GM12864 (cell line): ENCODE measurements at places on chromosomes 7 and 10.

GRCh38 chr7:37448011-37448635 lies 541 bp downstream of the ELMO1 start:
- no peak for DNase-seq

GRCh38 chr7:46695051-46695708 lies 774.1 kb upstream of the IGFBP3 start:
- DNase-seq: no peak

GRCh38 chr10:125020871-125021270 lies 78.9 kb downstream of the ZRANB1 start:
- DNase-seq: no peak

DNA sequence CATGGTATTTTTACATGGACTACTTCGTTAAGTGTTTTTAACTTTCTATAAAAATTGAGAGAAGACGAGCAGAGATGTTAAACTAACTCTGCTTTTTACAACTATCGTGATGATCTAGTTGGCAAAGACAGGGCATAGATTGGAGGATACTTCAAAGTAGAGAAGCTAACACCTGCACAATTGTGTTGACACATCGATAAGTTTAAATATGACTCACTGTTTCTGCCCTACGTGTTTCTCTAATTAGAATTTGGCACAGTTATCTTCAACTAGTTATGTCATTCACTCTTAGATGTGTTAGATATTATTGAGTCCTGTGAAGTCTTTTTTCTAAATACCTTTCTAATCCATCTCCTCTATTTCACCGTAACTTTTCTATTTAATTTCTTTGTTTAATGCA lies 68.5 kb upstream of the FERD3L start:
- no peak for DNase-seq

GRCh38 chr10:34565934-34566333 lies 249.2 kb downstream of the PARD3 start:
- DNase-seq: no peak

DNA sequence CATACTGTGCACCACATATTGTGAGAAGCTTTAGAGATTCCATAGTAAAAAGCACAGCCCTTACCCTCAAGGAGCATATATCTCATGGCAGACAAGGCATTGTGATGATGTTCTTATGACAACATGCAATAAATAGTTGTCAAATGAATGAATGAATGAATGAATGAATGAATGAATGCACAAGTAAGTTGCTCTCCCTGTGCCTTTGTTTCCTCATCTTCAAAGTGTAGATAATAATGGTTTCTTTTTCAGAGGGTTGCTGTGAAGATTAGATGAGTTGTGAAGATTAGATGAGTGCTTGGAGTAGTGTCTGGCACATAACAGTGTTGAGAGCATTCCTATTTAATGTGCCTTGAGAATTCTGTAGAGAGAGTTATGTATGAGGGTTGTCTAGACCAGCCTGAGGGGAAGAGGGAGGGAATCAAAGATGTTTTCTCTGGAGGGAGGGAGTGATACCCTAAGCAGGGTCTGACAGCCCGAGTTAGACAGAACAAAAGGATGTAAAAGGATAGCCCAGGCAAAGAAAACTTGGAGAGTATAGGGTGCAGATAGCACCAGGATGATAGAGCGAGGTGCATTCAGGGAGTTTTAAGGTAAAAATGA lies 217.2 kb downstream of the RELN start:
- no peak for DNase-seq

DNA sequence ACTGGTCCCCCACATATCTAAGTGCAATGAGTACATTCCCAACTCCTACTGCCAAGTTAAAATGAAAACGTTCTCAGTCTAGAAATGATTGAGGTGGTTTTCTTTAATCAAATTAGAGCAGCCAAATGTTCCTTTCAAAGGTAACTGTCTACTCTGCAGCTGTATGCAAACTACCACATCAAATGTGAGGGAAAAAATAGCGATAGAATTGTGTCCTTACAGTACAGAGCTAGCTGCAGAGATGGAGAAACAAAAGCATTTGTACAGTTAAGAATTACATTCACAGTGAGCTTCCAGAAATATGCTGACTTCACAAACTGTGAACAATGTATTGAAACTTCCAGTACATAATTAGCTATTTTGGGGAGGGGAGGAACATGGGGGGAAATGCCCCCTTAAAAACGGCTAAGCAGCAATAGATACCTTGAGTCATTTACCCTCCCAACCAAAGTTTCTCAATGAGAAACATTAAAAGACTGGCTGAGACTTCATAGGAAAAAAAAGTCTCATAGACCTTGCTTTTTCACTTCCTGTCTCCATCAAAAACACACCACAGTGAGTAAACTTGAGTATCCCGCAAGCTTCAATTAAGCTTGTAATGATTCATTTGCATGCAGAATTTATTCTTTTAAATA lies 22.9 kb downstream of the CDK6 start:
- DNase-seq: no peak

- DNase-seq: no peak
Measured at GRCh38 chr10:61663466-61663865, 737 bp downstream of the CABCOCO1 start.

DNA sequence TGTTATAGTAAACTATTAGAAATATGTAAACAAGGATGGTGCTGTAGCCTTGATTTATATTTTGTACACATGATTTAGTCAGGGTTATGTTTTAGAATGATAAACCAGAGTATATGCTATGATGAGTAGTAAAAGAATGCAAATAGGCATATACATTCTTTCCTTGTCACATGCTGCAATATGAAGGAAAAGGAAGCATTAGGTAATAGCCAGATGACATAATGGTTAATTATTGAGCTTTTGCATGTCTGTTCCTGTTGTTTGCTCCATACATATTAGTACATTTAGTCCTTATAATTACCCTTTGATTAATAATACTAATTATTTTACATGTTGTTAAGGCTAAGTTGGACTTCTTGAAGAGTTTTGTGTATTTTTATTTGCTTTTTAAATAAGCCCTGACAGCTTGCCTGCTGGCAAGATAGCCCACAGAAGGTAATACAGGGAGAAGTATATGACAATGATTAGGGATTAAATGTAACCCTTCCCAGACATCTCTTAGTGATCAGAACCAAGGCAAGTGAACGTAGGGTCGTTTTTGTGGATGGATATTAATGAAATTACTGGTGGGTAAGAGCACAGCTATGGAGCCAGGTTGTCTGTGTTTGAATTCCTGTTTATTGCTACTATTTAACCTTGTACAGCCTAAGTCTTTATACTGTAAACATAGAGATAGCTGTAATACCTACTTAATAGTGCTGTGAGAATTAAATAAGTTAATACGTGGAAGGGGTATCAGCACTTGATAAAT lies 68.4 kb downstream of the PHTF2 start:
- DNase-seq: no peak

DNA sequence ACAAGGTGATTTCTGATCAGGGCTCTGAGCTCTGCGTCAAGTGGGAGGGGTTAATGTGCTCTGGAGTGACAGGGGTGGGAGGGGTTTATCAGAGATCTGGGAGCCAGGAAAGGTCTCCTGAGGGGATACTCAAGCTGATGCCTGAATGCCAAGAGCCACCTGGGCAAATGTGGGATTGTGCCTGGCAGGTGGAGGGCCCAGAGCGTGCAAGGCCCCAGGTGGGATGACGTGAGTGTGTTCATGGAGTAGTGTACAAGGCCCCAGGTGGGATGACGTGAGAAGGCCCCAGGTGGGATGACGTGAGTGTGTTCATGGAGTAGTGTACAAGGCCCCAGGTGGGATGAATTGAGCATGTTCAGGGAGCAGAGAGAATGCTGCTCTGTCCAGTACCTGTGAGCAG lies 610.3 kb downstream of the PTPRN2 start:
- no peak for DNase-seq

- DNase-seq: no peak
Measured at GRCh38 chr7:114799628-114800028, 122.3 kb upstream of the MDFIC start.

DNA sequence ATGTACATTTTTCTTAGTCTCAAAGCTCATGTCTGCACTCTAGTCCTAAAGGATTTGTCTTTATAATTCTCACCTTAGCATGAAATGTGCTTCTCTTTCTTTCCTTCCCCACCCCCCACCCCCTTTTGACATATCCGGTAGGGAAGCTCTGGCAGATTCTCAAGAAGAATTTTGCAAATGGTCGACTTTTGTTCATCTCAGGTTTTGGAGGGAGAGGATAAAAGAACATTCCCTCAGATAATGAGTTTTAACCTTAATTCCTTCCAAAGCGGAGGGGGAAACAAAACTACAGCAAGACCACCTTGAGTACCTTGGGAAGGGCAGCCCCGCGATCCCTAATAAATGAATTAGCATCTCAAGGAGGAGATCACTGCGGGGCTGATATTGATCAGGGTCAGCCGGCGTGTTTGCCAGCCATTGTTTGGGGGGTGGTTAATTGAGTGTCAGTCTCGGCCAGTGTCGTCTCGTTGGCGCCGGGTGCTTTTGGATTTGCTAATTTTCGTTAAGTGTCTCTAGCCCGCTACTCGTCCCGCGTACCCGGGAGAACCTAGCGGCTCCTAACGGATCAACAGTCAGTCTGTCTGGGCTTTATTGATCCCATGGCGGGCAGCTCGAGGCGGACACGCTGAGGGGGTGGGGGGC lies 874 bp upstream of the BAMBI start:
- DNase-seq: no peak

DNA sequence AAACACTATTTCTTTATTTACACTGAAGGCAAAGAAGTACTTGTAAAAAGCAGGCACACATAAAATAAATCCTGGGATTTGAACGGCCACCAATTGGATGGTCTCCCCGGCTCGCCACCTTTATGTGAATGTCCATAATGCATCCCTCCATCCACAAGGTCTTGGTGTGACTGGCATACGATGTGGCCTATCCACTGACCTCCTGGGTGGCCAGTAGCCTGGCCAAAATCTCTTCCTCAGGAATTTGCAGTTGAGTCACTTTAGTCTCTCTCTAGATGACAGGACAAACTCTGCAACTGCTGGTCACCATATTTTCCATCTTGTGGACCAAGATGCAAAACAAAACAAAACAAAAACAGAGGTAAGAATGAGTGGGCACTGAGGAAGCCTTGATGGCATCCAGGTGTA lies 39.1 kb downstream of the CDK1 start:
- DNase-seq: no peak

- no peak for DNase-seq
Measured at GRCh38 chr10:107657851-107658250, 493.3 kb upstream of the SORCS1 start.

DNA sequence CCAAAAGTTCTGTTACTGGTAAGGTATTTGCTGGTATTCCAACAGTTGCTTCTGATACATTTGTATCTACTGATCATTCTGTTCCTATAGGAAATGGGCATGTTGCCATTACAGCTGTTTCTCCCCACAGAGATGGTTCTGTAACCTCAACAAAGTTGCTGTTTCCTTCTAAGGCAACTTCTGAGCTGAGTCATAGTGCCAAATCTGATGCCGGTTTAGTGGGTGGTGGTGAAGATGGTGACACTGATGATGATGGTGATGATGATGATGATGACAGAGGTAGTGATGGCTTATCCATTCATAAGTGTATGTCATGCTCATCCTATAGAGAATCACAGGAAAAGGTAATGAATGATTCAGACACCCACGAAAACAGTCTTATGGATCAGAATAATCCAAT lies 131.0 kb downstream of the AASS start:
- no peak for DNase-seq

- DNase-seq: no peak
Measured at GRCh38 chr7:150648353-150649079, 16.3 kb upstream of the GIMAP6 start.

DNA sequence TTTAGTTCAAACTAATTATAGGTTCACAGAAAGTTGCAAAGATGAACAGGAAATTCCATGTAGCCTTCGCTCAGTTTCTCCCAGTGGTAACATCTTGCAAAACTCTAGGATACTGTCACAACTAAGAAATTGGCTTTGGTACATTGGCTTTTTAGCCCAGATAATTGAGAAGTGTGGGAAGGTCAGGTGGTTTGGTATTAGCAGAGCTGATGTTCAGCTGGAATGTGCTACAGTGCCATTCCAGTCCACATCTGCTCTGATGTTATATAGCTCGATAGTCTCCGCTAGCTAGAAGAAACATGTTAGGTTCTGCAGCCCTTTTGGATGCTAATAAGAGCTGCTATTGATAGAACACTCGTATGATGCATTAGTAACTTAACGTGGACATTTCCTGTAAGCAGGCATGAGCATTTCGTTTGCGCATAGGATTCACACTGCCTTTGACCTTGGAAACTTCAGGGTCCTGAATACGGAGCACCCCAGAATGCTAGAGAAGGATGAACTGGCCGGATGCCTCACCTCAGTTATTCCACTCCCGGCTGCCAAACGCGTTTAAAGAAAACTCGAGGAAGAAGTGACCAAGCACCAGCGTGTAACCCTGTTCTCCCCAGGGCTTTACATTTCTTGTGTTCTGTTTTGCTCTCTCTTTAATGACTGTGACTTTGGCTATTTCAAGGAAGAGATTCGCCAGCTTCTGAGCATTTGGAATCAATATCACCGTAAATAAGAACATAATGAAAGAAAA lies 271.4 kb downstream of the GALNT17 start:
- DNase-seq: no peak

DNA sequence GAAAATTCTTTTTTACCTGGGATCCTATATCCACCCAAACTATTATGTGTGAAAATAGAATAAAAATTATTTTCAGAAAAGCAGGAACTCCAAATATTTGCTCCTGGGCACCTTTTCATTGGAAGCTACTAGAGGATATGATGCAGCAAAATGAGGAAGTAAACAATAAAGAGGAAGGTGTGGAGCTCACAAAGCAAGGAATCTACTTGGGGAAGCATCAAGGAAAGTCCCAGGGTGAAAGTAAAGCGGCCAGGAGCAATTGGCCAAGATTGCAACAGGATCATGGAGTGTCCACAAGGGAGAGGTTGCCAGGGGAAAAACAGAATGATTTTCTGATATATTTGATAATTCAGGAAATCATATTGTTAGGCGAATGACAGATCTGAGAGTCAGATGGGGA lies 80.8 kb downstream of the CARD11 start:
- DNase-seq: no peak

- no peak for DNase-seq
Measured at GRCh38 chr10:88652616-88653015, 11.6 kb upstream of the LIPF start.

GRCh38 chr10:103677486-103678177 lies 177.7 kb downstream of the SH3PXD2A start:
- no peak for DNase-seq

- no peak for DNase-seq
Measured at GRCh38 chr7:3117488-3118231, 74.0 kb upstream of the CARD11 start.

- DNase-seq: no peak
Measured at GRCh38 chr10:69334302-69335062, 56.2 kb downstream of the HK1 start.

DNA sequence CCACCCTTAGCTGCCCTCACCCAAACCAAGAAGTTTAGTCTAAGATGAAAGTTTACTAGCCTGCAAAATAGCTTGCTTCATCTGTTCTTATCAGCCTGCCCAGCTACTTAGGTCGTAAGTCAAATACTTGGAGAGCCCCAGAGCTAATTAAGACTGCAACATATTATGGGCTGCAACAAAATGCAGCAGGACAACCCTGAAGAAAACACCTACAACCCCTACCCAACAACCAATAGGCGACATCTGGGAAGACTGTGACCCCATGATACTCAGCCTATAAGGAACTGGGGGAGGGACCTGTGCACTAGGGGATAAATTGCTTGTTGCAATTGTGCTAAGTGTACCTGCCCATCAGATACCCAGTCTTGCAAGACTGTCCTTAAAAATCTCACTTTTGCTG lies 64.1 kb downstream of the LYZL2 start:
- DNase-seq: no peak

- no peak for DNase-seq
Measured at GRCh38 chr10:50398381-50398780, 147.1 kb upstream of the ASAH2 start.

GRCh38 chr10:34758447-34758996 lies 56.6 kb downstream of the PARD3 start:
- no peak for DNase-seq

- no peak for DNase-seq
Measured at GRCh38 chr7:123271231-123271630, 71.5 kb upstream of the SLC13A1 start.
